ENCODE measurements at places on chromosomes 6 and 20.

GRCh38 chr6:12083763-12084162 is 71.7 kb downstream of the HIVEP1 start:
- DNase-seq: no peak

- DNase-seq: no peak
Observed at GRCh38 chr20:52619101-52619500, 353.1 kb upstream of the TSHZ2 start.

DNA sequence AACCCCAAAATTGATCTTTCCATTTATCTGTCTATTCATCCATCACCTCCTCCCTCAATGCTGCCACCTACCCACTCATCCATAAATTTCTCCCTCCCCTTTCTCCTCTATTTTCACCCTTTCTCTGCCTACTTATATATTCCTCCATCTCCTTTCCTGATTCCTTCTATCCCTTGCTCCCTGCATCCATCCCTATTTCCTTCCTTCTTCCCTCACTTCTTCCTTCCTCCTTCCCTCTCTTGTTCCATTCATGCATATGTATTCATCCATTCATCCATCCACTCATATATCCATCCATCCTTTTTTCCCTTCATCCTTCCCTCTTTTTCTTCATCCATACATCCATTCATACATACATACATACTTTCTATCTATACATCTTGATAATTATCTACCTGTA is 76.3 kb upstream of the GGTLC1 start:
- no peak for DNase-seq

GRCh38 chr6:40398034-40398691 is 189.0 kb downstream of the LRFN2 start:
- DNase-seq: no peak

DNA sequence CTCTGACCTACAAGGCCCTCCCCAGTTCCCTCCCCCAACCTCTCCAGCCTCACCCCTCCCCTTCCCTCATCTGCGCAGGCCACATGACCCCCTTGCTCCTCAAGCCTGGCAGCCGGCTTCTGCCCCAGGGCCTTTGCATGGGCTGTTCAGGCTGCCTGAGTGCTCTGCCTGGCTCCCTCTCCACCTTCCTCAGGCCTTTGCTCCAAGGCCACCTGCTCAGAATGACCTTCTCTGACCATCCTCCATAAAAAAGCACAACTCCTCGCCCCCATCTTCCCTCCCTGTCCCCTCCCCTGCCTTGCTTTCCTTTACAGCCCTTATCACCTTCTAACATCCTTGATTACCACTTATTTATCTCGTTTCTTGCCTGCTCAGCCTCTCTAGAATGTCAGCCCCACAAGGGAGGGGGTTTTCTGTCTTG is 38.7 kb downstream of the SPDEF start:
- no peak for DNase-seq

- no peak for DNase-seq
Observed at GRCh38 chr6:156344491-156344890, 432.7 kb upstream of the ARID1B start.

DNA sequence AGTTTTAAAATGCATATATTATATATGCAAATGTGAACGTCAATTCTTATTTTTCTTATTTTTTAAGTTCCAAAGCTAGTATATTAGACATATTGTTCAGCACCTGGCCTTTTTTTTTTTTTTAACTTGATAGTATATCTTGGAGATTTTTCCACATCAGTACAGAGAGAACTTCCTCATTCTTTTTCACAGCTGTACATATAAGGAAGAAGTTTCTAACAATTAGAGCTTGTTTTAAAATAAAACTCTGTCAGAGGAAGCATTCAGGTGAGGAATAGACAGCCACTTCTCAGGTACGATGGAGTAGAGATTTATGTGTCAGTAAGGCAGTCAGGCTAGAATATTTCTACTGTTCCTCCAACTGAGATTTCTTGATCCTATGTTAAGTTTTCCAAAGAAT is 233.1 kb upstream of the SUPT3H start:
- no peak for DNase-seq

DNA sequence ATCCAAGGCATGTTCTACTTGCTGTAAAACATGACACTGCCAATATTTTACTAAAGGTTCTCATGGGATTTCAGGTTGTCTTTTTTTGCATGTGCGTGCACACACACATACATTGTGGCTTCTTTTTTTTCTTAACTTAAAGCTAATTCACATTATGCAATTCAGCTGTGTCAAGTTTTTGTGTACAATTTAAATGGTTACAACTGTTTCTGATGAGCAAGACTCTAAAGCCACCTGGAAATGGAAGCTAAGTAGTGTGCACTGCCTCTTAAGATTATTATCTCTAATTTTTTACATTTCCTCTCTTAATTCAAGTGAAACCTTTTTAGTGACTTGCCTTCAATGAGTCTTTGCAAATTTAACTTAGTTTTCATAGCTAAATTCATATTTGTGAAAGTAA is 75.3 kb downstream of the TULP4 start:
- DNase-seq: no peak

DNA sequence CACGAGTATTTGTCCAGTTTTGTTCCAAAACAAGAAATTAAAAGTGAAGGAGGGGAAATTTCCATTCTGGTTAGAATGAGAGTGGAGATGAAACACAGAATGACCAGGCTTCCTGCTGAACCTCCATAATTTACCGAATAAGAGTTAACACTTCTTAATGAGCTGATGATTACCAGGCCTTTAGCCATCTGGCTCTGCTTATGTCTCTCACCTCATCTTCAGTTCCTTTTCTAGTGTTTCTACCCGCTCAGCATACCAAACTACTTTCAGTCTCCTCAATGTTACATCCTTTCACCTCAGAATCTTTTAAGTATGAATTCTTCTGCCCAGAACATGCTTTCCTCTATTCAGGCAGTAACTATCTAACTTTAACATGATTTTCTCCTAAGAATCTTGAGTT is 209.0 kb upstream of the RSPO3 start:
- no peak for DNase-seq

- no peak for DNase-seq
Observed at GRCh38 chr20:3901028-3901705, 12.0 kb downstream of the PANK2 start.

DNA sequence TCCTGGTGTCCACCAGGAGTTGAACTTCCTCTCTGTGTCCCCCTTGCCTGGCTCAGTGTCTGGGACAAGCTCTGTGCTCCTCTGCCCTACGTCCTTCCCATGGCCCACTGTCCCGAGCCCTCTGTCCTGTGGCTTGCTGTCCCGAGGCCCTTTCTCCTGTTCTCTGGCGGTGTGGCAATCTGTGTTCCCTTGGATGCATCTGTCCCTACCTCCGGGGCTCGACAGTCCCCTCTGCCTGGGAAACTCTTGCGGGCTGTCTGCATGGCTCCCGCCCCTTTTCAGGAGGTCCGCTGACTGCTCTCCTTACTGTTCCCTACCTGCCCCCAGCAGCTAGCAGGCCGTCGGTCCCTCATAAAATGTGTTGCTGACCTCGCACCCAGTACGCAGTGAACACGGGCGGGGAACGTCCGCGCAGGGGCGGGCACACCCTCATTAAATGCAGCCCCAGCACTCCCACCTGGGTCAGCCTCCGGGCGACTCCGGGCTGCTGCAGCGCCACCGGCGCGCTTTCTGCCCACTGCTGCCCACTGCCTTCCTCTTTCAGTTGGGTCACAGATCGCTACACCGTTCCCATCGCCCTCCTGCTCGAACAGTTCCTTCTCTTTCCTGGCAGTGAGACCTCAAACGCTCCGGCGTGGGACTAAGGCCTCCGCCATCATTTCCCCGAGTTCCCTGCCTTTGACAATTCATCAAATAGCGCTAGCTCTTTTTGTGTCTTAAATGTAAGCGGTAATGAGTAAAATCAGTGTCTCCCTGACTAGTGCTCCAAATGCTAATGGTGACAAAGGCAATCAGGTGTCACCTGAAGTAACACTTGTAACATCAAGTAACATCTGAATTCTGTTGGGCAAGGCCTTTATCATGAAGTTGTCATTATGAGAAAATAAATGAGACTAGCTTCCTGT is 60.5 kb downstream of the RSPH3 start:
- no peak for DNase-seq

- DNase-seq: no peak
Observed at GRCh38 chr6:16333580-16333979, 95.2 kb downstream of the GMPR start.

DNA sequence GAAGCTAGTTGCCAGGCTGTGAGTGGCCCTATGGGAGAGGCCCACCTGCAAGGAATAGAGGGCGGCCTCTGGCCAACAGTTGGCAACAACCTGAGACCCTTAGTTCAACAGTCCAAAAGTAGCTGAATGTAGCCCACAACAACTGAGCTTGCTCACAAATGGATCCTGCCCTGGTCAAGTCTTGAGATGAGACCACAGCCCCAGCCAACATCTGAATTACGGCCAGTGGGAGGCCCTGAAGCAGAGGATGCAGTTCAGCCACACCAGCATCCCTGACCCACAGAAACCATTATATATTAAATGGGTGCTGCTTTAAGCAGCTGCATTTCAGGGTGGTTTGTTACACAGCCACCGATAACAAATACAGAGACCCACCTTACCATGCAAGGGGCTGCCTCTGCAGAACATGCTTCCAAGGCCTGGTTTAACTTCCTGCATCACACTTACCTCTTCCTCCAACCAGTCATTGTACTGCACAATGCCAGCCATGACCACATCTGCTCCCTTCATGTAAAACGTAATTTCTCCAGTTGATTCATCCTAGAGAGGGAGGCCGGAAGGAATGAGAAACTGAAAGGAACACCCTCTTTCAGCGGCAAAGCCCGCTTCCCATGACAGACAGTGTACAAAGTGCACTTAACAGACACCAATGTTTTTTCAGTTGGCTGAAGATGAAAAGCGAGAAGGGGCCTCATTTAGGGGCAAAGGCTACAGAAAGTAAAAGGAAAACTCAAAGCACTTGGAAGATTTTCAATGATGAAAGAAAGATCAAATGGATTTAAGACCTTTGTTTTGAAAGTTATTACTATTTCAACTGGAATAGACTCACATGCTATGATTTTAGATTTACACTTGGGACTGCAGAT is 86.2 kb upstream of the NFATC2 start:
- DNase-seq: no peak

GRCh38 chr20:37727957-37728634 is 34.3 kb downstream of the CTNNBL1 start:
- no peak for DNase-seq

GRCh38 chr6:149500096-149500495 is 15.3 kb upstream of the ZC3H12D start:
- DNase-seq: no peak

DNA sequence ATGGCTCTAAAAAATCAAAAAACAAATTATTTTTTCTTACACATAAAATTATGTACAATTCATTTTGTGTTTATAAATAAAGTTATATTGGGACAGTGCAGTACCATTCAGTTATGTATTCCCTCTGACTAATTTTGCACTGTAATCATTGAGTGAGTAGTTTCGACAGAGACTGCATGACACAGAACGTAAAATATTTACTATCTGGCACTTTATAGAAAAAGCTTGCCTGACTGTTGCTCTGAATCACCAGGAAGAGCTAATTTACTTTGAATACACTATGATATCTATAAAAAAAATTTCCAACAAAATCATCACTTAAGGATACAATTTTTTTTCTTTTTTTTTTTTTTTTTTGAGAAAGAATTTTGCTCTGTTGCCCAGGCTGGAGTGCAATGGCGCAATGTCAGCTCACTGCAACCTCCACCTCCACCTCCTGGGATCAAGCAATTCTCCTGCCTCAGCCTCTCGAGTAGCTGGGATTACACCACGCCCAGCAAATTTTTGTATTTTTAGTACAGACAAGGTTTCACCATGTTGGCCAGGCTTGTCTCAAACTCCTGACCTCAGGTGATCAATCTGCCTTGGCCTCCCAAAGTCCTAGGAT is 11.0 kb upstream of the KHDC1L start:
- no peak for DNase-seq

DNA sequence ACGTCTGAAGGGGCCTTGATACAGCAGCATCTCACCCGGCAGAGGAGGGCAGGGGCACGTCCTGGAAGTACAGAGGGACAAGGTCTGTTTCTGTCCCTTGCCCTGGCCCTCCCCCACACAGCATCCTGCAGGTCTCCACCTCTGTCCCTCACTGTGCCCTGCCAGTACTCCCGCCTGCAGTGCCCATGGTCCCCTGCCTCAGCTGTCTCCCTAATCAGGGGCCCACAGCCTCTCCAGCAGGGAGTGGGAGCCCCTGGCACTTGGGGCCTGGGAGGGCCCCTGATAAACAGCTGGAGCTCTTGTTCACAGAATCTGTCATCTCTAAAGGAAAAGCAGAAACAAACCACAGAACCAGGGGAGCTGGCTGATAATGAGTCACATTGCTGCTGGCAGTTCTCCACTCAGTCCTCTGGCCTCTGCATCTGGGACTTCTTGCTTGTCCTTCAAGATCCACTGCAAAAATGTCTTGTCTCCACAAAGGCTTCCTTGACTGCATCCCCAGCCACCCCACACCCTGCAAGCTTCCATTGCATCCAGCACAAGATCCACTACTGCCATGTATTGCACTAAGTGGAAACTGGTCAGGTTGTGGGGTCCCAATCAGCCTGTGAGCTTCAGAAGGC is 33.2 kb upstream of the TAF8 start:
- DNase-seq: no peak

DNA sequence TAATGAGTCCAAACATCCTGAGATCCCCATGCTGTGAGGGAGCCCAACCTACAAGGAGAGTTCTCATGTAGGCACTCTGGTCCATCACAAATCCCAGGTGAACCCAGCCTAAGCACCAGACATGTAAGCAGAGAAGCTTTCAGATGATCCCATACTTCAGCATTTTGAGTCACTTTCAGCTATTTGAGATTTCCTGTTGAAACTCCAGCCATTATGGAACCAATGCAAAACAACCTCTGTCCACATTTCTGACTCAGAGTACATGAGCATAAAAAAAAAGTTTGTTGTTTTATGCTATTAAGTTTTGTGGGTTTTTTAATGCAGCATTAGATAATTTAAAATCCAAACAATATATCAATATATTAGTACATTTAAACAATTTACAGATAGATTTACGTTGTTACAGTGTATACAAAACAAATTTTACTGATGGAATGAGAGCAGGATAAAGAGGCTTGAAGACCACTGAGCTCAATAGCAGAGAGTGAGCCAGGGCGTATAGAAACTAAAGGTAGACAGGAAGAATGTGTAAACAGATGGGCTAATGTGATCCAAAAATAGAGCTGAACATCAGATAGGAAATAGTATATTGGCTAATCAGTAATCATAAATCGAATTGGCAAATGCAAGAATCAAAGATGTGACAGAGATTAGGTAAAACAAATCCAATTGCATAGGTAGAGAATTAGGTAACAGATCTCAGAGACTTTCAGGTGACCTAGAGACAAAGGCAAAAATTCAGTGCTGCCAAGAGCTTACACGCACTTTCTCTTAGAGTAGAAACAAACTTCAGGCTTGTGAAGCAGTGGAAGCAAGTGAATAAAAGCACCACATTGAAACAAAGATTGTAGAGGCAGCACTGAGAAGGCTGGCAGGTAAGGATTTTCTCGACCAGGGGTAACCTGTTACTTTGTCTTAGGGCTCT is 36.2 kb upstream of the PLCB1 start:
- DNase-seq: no peak

GRCh38 chr6:30716879-30717128 is 277 bp downstream of the MDC1 start:
- DNase-seq: no peak

GRCh38 chr6:108348655-108349349 is 53.9 kb downstream of the AFG1L start:
- no peak for DNase-seq

All from NCI-H1105 (cell line).